ENCODE measurements at places on chromosomes 7 and 10.

DNA sequence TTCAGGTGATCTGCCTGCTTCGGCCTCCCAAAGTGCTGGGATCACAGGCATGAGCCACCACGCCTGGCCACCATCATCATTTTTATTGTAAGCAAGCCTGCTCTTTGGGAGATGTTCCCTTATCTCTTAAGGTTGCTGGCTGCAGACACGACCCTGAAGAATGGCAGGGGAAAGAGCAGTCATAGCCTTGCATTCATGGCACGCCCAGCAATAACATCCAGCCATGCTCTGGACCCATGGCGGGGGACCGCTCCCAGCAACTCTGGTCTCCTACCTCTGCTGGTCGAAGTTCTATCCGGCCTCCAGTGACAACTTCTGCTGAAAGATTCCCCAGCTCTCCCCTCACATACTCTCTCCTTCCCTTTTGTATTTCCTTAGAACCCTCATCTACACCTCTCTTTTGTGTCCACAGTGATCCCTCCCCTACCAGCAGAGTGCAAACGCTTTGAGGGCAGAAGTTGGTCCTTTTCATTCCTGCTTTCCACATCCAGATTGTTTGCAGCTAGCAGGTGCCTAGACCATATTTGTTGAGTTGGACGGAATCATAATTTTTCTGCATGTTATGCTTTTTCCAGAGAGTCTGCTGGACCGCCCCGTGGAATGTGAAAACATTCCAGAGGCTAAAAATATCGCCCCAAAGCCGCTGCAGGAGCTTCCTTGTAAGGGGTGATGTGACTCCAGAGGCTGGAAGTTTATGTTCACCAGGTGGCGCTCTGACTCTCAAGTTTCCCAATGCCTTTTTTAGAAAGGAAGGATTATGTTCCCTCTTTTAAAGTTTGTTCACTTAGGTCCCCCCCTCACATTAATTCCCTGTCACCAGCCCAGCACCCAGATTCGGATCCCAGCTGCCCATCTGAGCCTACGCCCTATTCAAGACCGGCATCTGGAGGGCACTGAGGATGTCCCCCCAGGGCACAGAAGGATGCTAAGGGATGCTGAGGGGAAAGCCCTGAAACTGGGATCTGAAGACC lies 4.3 kb upstream of the MARVELD1 start:
- DNase-seq: peak; percentile 64

- no peak for DNase-seq
These were observed 323.6 kb downstream of the GFRA1 start for GRCh38 chr10:115949282-115949844.

GRCh38 chr10:116121640-116122525 lies 151.1 kb downstream of the GFRA1 start:
- no peak for DNase-seq

- DNase-seq: no peak
These were observed 29.4 kb downstream of the AKR1B1 start for GRCh38 chr7:134429481-134429880.

GRCh38 chr10:112429147-112429546 lies 17.6 kb downstream of the ZDHHC6 start:
- no peak for DNase-seq

DNA sequence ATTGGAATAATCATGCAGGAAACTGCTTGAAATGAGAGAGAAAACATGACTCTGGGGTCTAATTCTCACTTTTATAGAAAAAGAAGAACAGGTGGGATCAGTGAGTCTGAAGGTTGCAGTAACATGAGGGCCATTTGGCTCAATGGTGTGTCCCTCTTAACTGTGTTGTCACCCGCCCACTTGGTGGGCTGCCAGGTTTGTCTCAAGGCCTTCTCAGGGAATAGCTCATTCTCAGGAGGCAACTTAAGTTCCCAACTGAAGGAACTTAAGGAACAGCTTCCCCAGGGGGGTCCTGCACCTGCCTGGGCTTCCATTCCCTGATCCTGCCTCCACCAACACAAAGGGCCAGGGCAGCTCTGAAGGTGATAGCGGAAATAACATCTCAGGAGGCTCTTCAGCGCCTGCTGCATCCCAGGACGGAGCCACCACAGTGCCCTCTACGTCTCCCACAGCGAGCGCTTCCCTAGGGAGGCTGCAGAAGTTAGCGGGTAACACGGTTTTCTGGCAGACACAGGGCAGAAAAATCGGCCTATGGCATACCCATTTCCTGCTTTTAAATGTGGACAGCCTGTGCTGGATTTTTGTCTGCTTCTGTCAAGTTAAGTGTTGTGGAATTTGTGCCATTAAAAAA lies 88.8 kb downstream of the ZRANB1 start:
- no peak for DNase-seq

DNA sequence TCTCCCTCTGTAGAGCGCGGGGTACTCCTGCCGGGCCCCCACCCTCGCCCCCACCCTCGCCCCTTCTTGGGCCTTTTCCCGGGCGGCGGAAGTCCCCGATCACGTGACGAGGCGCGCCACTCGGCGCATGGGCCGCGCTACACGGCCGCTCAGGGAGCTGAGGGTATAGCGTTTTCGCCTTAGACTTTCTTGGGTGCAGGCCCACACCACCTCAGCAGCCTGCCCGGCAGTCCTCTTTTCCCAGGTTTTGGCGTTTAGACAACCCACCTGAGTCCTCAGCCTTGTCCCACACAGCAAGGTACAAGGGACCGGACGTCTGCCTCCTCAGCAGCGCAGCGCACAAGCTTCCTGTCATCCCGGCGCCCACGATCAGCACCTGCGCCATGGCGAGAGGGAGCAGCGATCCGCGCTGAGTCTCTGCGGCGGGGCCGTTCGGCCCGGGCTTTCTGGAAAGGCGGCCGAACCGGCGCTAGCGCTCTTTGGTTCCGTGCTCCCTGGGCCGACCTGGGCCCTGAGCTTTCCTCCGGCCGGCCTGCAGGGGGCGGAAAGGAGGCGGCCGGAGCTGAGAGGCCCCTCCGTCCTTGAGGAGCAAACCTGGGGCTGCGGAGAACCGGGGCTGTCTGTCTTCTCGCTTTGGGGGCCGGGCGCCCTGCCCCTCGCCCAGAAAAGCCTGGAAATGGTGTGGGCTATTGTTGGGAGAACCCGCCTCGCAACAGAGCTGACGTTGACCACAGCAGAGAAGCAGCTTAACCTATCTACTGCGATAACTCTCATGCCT lies at the start of gene RNLS:
Gene RNLS (minus strand): TSS at position 513 of the 778 bp plus-strand sequence.
- peak; percentile 71 for DNase-seq

DNA sequence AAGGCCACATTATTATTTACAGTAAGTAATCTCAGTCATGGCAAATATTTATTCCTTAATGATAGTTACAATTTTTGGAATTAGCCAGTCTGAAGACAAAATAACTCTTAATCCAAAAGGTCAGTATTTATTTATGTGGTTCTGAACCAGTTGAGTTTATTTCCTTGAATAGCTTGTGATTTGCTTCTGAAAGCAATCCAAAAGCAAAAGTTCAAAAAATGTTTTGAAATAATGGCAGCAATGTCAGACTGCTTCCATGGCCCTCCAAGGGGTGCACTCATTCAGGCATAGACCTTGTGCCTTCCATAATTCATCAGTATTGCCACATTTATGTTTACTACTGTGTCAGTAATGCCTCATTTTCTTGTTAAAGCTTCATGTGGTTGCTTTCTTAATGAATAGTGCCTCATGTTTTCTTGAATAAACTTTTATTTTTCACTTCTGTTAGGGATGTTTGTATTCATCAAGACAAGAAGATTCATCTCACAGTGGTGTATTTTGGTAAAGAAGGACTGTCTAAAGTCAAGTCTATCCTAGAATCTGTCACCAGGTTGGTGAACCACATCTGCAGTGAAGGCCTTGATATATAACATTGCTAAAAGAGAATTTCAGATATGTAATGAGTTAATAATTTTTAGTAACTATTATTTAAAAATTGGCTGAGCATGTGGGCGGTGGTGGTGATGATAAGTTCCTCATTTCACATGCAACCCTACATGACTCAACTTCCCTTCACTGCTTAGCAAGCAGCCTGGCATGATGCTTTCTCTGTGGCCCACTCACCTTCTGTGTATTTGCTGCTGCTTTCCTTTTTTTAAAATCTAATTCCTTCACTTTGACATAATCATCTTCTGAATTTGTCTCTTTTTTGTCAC lies 22.0 kb downstream of the CSGALNACT2 start:
- no peak for DNase-seq

DNA sequence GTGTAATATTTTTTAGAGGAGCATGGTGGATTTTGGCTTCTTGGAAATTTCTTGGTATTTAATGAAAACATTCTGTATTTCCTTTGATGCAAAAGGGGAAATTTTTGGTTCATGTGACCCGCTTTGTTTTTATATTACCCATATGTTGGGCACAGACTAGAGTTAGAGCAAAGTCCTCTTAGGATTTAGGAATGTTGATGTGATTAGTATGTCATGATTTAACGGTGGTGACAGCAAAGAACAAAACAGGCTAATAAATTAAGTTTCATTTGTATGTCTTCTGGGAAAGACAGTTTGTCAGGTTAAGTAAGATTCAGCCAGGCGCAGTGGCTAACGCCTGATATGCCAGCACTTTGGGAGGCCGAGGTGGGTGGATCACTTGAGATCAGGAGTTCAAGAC lies 304.6 kb downstream of the REEP3 start:
- no peak for DNase-seq

DNA sequence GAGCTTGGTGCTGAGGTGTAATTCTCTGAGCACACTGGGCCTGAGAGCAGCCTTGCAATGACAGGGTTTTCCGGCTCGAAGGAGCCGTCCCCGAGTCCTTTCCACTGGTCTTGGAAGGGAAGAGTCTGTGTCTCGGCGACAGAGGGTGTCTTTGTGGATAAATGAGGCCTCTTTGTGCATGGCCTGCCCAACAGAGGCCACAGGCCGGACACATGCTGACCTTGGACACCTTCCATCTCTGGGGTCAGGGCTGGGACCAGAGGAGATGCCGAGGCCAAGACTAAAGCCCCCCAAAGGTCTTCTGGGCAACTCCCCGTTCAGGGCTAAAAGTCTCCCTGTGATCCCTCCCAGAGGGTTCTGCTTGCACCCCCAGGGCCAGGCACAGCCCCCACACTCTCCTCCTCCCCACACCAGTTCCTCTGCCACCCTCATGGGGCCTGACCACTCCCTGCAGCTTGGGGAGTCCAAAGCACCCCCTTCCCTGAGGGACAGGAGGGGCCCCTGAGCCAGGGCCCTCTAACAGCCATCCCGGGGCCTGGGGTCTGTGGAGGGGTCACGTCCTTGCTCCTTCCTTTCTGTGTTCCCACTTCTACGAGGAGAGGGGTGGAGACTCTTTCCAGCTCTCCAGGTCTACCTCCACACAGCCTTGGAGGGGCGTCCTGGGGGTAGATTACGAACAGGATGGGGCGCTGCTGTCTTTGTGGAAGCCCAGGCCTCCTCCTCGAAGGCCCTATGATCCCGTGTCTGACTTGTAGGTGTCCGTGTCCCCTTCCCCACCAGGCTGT lies 130.6 kb upstream of the FAM20C start:
- no peak for DNase-seq

- no peak for DNase-seq
These were observed 148.2 kb upstream of the ETV1 start for GRCh38 chr7:14137676-14138075.

DNA sequence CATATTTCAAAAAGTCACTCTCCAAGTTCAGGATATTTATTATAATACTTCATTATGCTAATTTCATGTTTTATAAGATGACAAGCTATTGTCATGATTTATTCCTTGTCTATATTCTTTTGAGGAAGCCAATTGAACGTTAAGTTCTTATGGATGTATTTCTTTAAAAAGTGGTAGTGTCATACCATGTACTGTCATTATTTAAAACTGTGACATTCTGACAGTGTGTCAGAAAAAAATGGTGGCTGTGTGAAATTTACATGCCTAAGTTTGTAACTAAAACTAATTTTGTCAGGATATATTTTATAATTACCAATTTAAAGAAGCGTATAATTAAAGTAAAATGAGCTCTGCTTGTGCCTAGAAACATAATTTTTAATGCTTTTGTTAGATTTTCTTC lies 158.9 kb upstream of the HDAC9 start:
- no peak for DNase-seq

- DNase-seq: no peak
These were observed 256.6 kb upstream of the GLI3 start for GRCh38 chr7:42493436-42494198.

DNA sequence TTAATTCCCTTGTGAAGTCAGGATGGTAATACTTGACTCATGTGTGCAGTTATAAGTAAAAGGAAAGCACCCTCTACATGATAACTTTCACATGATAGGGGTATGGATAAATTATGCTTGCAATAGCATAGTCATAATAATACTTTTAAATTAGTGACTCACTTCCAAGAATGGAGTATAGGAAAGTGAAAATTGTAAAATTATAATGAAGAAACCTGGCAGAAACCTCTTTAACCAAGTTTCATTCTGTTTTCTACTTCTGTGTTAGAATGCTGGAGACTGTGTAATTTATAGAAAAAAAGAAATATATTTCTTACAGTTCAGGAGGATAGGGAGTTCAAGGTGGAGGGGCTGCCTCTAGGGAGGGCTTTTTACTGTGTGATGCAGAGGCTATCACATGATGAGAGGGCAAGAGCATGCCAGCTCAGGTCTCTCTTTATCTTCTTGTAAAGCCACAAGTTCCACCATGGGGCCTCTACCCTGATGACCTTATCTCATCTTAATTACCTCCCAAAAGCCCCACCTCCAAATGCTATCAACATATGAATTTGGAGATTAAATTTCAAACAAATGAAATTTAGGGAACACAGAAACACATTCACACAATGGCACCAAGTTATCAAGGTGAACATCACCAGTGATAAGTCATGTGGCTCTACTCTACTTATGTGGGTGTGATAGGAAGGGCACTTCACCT lies 43.2 kb downstream of the HDAC9 start:
- DNase-seq: no peak

DNA sequence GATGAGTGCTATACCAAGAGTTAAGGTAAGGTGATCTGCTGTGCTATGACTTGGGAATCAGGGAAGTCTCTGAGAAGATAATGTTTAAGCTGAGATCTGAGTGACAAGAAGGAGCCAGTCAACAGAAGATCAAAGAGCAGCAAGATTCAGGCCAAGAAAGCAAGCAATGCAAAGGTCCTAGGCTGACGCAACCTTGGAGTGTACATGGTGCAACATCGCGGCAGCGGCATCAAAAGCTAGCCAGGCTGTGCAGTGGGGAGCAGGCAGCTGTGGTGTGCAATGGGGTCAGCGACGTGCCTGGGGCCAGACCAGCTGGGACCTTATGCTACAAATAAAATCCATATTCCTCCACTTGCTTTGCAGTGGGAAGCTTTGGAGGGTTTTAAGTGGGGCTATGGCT lies 324.1 kb downstream of the LRMDA start:
- DNase-seq: no peak

- DNase-seq: no peak
These were observed 19.9 kb upstream of the SEC61G start for GRCh38 chr7:54778696-54779540.

DNA sequence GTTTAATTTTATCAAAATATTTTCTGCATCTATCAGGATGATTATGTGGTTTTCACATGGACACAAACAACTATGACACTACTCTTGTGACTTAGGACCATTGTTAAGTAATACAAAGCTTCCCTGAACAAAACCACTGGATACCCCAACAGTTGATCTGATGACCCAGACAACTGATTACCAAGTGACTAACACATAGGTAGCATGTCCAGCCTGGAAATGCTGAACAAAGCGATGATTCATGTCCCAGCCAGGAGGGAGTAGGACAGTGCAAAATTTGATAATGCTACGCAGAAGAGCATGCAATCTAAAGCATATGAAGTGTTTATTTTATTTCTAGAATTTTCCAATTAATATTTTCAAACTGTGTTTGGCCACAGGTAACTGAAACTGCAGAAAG lies 8.9 kb upstream of the PNLIP start:
- DNase-seq: no peak
